Natural killer cell treated with Interleukin-12 subunit alpha and Interleukin-12 subunit beta and Interleukin-15 and Interleukin-18, amount 100 ng/mL, for 72 hours (primary cell): ENCODE measurements at places on chromosomes 3 and 15. TPM values are rescaled to one million over a fixed set of nuclear protein-coding genes. Genes with fewer than 3 reads are reported as not detected.

Gene CRBN
- 39.3 TPM for total RNA-seq

Gene LRRC2
- total RNA-seq = not detected

GRCh38 chr15:66269326-66270090 is 16.0 kb upstream of the MEGF11 start:
- no peak for DNase-seq
- no peak overlapping the region for H3K4me3 ChIP-seq
- peaks cover 16% of the 10 kb centered on the region for H3K27me3 ChIP-seq

DNA sequence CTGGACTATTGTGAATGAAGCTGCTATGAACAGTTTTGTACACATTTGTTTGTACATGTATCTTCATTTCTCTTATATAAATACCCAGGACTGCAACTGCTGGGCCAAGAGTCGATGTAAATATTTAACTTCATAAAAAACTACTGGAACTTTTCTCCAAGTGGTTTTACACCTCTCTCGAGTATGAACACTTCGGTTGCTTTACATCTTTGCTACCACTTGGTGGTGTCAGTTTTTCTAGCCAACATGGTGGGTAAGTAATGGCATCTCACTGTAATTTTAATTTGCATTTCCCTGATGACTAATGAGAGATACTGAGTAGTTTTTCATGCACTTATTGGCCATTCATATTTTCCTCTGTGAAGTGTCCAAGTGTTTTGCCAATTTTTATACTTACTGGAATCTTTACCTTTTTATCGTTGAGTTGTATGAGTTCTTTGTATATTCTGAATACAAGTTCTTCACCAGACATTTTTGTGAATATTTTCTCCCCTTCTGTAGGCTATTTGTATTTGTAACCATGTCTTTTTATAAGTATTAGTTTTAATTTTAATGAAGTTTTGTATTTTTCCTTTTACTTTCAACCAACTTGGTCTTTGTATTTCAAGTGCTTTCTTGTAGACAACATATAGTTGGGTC is 44.4 kb downstream of the PCOLCE2 start:
- no peak overlapping the region for H3K27ac ChIP-seq
- DNase-seq = no peak
- H3K4me1 ChIP-seq = no peaks in the 10 kb centered on the region
- no peaks in the 10 kb centered on the region for H3K36me3 ChIP-seq
- no peak overlapping the region for H3K4me3 ChIP-seq
- H3K27me3 ChIP-seq = peaks cover 24% of the 10 kb centered on the region

DNA sequence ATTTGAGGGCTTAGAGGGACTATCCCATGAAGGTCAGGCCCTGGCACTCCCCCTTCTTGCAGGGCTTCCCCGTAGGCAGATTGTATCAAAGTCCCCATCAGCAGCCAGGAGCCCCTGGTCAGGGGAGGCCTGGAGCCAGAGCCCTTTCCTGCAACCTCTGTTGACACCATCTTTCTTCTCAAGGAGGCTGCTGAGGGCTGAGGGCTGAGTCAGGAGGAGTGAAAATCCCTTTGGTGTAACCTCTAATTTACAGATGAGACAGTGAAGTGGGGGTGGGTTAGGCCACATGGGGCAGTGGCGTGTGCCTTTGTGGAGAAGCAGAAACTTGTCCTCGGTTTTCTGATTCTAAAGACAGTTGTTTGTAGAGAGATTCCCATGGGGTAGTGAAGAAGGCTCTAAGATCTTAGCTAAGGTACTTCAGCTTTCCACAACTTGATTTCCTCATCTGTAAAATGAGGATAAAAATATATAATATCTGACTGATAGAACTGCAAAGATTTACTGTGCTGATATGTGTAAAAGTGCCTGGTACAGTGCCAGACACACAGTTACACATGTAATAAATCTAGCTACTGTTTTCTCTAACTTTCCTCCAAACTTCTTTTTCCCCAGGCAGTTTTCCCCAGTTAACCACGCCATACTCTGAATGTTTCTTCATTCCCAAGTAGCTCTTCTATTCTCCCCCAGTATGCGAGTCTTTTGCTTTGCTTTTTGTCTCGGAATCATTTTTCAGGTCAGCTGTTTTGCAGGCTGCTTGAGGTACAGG is 249.4 kb upstream of the TPM1 start:
- no peak overlapping the region for H3K27ac ChIP-seq
- H3K4me1 ChIP-seq = no peaks in the 10 kb centered on the region
- no peak for DNase-seq

DNA sequence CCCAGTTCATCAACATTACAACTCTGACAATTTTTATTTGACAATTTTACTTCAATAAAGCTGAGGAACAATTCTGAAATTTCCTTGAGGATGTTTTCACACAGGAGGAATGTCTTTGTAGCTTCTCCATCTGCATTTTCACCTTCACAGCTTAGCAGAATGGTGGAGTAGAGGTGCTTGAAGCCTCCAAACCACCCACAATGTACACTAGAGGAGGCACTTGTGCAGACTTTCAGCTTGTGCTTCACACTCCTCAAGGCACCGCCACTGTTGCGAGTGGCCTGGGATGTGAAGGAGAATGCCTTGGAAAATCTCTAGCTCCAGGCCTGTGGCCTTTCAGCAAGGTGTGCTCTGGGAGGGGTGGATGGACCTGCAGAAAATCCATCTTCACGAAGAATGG is 181.9 kb downstream of the EPHB1 start:
- peaks cover 2% of the 10 kb centered on the region for H3K27me3 ChIP-seq
- no peak overlapping the region for H3K27ac ChIP-seq
- H3K36me3 ChIP-seq = no peaks in the 10 kb centered on the region

DNA sequence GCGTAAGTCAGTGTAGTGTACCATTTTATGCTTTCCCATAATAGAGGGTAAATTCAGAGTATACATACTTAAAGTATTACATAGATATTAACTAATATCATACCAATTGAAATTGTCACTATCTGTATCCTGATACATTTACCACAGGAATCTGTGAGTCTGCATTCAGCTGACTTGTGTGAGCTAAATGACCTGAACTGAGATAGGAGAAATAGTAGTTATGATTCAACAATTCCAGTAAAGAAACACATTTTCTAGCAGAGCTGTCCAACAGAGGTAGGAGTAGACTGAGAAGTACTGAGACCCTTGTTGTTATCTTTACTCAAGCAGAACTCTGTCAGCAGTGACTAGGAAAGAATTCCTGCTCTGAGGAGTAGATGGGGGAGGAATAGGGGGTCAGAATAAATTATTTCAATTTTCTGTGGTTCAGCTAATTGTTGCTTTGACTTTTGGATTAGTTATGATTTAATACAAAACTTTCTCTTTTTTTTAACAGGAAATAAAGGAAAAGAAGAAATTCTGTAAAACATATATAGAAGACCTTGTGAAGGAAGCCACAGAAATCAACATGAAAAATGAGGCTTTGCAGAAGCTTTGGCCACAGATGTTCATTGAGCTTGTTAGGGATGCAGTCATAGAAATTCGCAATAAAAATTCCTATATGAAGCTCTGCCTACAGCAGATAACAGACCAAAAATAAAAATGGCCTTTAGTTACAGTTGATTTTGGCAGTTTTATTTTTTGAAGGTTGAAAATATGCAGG is 66.2 kb upstream of the THSD4 start:
- no peaks in the 10 kb centered on the region for H3K36me3 ChIP-seq
- no peak overlapping the region for H3K27ac ChIP-seq
- peaks cover 14% of the 10 kb centered on the region for H3K27me3 ChIP-seq
- no peaks in the 10 kb centered on the region for H3K4me1 ChIP-seq
- no peak for DNase-seq
- H3K4me3 ChIP-seq = no peak overlapping the region

DNA sequence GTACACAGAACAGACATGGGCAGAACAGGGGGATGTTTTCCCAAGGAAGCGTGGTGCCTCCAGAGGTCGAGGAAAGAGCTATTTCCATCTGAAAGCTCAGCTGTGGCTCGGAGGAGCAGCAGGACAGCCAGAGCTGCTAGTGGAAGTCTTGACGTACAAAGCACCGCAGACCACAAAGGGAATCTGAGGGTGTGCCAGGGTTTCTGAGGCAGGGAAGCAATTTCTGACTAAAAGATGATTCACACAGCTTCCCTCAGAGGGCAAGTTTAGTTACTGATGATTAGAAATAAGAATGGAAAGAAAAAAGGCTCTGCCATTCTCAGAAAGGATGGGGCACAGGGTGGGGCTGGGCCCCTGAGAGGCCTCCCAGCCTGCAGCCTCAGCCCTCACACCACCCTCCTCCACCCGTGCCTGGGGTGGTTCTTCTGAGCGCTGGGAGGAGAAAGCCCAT is 45.8 kb upstream of the SEC13 start:
- H3K4me1 ChIP-seq = peaks cover 6% of the 10 kb centered on the region
- no peak for DNase-seq
- no peak overlapping the region for H3K4me3 ChIP-seq
- H3K27ac ChIP-seq = no peak overlapping the region
- peaks cover 31% of the 10 kb centered on the region for H3K27me3 ChIP-seq

DNA sequence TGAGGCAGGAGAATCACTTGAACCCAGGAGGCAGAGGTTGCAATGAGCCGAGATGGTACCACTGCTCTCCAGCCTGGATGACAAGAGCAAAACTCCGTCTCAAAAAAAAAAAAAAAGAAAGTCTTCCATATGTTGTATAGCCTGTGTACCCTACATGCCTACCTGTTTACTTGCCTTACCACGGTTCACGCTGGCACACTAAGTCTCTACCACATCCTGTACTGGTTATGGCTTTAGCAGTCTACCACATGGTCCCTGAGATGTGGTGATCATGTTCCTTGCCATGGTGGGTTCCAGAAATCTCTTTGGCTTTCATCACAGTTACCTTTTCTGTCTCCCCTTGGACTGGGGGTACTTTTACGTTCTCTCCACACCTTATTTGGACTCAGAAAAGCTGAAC is 63.8 kb upstream of the TBC1D5 start:
- H3K4me1 ChIP-seq = peaks cover 6% of the 10 kb centered on the region
- no peak for DNase-seq
- no peak overlapping the region for H3K27ac ChIP-seq
- H3K36me3 ChIP-seq = no peaks in the 10 kb centered on the region
- no peak overlapping the region for H3K4me3 ChIP-seq

- no peaks in the 10 kb centered on the region for H3K4me1 ChIP-seq
- no peak overlapping the region for H3K27ac ChIP-seq
- DNase-seq = no peak
Observed at GRCh38 chr3:161148832-161149475, 43.8 kb upstream of the B3GALNT1 start.

- H3K4me1 ChIP-seq = no peaks in the 10 kb centered on the region
- H3K4me3 ChIP-seq = no peak overlapping the region
- H3K36me3 ChIP-seq = no peaks in the 10 kb centered on the region
- H3K27me3 ChIP-seq = no peaks in the 10 kb centered on the region
Observed at GRCh38 chr3:78277801-78278200, 1237.9 kb downstream of the ROBO2 start.
